ENCODE measurements at places on chromosomes 5 and 9.

DNA sequence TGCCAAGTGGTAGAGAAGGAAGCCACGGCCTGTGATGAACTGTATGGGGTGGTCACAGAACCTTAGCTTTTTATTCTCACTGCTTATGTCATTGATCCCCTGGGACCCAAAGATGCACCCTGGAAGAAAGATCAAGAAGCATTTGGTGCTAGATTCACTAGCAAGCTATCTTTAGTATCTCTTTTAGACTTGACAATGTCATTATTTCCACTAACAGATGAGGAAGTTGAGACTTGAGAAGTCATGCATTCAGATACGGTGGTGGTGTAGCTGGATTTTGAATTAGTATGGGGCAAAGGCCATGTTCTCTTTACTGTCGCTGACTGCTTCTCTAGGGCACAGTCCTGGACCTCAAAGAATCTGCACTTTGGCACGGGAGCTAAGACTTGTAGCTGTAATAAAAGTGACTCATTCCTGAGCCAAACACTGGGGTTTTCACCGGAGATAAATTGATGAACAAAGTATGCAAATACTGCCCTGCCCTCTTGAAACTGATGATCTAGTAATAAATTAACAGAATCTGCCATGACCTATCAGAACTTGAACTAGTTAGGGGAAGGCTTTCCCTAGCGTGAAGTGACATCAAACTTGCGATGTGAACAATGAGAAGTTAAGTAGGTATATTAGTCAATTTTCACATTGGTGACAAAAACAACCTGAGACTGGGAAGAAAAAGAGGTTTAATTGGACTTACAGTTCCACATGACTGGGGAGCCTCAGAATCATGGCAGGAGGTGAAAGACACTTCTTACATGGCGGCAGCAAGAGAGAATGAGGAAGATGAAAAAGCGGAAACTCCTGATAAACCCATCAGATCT is 5.4 kb downstream of the GDA start:
- peak; percentile 25 for DNase-seq

DNA sequence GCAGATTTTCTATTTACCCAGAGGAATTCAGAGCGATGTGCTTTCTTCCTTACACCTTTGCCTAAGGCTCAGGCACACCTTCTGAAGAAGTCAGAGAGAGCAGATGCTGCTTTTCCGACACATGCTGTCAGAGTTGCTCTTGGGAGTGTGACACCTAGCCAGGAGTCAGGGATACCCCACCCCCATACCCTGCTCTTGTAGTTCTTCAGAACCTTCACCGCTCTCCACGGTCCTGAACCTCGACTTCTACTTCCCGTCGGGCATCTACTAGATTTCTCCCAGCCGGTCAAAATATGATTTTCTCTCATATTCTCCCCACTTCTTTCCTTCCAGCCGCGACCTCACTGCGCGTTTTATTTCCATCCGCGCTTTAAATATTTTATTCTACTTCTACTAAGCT is 1.7 kb downstream of the GRIN3A start:
- no peak for DNase-seq

GRCh38 chr9:97374811-97375210 is 37.1 kb upstream of the TDRD7 start:
- DNase-seq, result no peak

- no peak for DNase-seq
These were observed 66.0 kb downstream of the ZNF366 start for GRCh38 chr5:72441094-72441723.

- DNase-seq, result no peak
These were observed 793.0 kb upstream of the GRAMD2B start for GRCh38 chr5:125630237-125630636.

- peak; percentile 91 for DNase-seq
These were observed 82.7 kb downstream of the DOCK8 start for GRCh38 chr9:297104-297972.

- no peak for DNase-seq
These were observed 131.7 kb upstream of the CCNG1 start for GRCh38 chr5:163305655-163306054.

GRCh38 chr9:114621975-114622609 is 11.0 kb downstream of the TMEM268 start:
- DNase-seq, result no peak

All from suppressor macrophage treated with lipopolysaccharide for 4 hours (primary cell).